Right ventricle myocardium superior (tissue), 1 donor: ENCODE measurements at places on chromosomes 6 and 20.

- DNase-seq = no peak
Observed at GRCh38 chr20:37901240-37901639, 1.7 kb upstream of the VSTM2L start.

GRCh38 chr20:39309458-39309857 lies 347.3 kb downstream of the DHX35 start:
- DNase-seq = no peak

DNA sequence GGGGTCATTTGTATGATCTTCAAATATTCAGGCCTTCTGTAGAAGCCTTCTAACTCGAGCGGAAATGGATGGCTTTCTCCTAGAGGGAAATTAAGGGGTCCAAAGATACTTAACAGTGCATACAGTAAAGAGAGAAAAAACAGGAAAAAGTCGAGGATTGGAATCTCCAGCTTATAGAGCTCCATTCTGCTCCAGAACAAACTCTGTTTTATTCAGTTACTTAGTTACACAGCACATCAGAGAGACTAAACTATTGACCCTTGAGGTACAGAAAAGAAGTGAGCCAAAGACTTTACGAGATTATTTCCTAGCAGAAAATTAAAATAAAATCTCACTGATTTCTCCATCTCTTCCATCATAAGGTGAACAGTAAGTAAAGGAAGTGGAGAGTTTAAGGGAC lies 43.8 kb upstream of the DSE start:
- DNase-seq = no peak

DNA sequence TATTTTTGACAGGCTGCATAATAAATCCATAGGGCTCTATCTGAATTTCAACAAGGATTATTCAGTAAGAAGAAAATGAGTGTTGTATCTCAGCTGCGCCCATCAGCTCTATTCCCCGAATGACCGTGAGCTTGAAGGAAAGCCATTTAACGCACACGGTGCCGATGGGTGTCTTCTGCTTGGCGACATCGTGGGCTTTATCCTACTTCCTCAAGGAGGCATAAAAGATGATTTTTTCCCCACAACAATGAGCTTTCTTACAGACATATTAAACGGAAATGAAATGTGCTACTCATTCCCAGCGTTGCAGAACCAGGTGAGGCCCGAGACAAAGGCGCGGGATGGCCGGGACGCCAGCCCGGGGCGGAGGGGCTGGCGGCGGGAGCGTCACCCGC lies 710 bp downstream of the DYNLT1 start:
- no peak for DNase-seq

- no peak for DNase-seq
Observed at GRCh38 chr20:706366-706885, 30.8 kb upstream of the SCRT2 start.

GRCh38 chr6:170301184-170301583 lies 5.4 kb upstream of the FAM120B start:
- no peak for DNase-seq

GRCh38 chr6:11427091-11427722 lies 110.3 kb upstream of the TMEM170B start:
- no peak for DNase-seq

GRCh38 chr6:51277474-51277873 lies 458.8 kb downstream of the TFAP2B start:
- DNase-seq = no peak

DNA sequence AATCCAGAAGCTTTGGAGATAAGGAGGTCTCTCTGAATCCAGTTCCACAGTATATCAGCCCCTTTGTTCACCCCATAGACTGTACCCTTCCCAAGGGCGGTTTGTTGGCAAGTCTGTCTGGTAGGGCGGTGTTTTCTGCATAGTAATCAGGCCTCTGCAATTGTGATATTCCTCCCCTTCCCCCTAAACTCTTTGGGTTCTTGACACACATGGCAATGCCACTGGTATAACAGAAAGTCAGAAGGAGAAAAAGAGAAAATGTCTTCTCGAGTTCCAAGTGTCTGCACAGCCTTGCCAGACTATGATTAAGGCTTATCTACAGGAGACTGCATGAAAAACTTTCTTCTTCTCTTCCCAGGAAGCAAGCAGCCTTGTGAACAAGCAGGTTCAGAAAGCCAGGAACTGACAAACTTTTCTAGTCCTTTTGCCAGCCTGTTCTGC lies 45.6 kb downstream of the FOXO3 start:
- DNase-seq = no peak

GRCh38 chr6:44194326-44194725 lies 22.4 kb upstream of the MYMX start:
- no peak for DNase-seq

DNA sequence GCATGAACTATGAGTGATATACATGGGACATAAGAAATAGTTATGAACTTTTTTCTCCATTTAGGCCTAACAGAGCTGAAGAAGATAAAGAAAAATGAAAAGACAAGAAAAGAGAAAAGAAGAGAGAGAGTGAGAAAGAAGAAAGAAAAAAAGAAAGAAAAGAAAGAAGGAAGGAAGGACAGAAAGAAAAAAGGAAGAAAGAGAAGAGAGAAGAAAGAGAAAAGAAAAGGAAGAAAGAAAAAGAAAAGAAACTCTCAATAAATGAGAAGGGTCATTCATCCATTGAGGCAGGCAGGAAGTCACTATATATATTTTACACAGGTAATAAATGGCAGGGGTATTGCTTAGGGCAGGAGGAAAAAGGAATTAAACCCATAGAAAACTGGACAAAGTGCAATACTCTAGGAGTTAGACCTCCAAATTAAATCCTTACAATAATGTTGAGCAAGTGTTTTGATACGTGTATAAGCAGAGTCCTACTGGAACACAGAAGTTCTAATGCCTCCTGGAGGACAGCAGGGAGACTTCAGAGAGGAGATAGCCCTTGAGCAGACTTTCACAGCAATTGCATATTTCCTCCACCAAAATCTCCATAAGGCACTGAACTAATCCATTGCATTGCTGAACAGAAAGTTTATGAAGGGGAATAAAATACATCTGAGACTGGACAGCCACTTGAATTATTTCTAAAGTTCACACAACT lies 86.4 kb upstream of the TENT5A start:
- DNase-seq = no peak

DNA sequence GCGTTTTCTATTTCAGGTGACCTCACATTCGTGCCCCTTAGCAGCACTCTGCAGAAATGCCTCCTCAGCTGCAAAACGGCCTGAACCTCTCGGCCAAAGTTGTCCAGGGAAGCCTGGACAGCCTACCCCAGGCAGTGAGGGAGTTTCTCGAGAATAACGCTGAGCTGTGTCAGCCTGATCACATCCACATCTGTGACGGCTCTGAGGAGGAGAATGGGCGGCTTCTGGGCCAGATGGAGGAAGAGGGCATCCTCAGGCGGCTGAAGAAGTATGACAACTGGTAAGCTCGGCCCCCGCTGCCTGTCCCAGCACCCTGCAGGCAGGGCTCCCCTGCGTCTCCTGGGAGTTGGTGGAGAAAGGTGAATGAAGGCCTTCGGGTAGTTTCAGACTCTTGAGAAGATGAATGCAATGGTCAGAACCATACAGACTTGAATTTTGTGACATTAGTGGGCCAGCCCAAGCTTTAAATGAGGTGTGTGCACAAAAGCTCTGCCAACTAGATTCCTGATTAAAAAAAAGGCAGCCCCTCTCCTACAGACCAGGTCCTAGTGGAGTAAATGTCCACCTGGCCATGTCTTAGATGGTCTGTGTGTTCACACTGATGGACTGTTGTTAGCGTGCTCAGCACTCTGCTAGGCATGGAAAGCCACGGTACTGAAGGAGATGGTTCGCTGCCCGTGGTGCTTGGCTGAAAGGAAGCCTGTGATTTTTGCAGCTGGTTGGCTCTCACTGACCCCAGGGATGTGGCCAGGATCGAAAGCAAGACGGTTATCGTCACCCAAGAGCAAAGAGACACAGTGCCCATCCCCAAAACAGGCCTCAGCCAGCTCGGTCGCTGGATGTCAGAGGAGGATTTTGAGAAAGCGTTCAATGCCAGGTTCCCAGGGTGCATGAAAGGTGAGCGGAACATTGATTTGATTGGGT lies 708 bp downstream of the PCK1 start:
- no peak for DNase-seq

GRCh38 chr6:11876934-11877433 lies 98.4 kb upstream of the ADTRP start:
- no peak for DNase-seq

DNA sequence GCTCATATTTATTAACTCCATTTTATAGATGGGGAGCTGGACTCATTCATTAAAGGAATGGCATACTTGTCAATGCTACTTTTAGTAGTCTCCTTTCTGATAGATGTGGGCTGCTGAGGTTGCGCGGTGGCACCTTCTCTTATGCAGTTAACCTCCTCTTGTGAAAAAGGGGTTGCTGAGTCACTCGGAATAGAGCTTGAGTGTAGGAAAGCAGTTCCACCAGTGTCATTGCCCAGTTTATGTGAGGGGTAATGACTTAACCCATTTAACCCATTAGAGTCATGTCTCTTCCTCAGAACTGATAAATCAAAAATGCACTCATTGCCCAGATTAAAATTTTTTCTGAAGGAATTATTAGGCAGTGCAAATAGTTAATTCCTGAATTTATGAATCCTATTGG lies 6.3 kb downstream of the MAPK14 start:
- DNase-seq = no peak

- DNase-seq = peak; percentile 75
Observed at GRCh38 chr20:34578521-34578920, 20.0 kb downstream of the MAP1LC3A start.

- DNase-seq = no peak
Observed at GRCh38 chr6:168157272-168158212, 78.5 kb upstream of the FRMD1 start.

DNA sequence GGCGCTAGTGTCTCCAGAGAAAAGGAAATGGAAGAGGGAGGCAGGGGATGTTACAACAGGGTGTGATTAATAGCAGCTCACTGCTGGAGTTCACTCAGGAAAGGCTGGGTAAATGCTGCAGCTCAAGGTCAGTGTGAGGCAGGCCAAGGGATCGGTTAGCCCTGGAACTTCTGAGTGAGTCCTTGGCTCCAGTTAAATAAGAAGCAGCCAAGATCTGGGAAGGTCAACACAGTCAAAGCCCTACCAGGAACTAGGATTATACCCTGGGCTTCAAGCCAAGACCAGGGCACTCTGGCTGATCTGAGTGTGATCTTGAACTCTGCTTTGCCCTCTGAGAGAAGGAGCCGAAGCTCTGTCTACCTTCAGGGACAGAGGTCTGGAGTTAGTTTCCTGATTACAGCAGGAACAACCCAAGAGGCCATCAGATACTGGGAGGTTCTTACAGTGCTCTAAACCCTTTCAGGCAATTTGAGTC lies 44.3 kb downstream of the TPD52L1 start:
- DNase-seq = peak; percentile 67

- DNase-seq = no peak
Observed at GRCh38 chr20:24963672-24964505, 14.8 kb downstream of the CST7 start.

- DNase-seq = no peak
Observed at GRCh38 chr6:34319471-34319885, 70.7 kb upstream of the SMIM29 start.

GRCh38 chr20:18978311-18978710 lies 164.7 kb downstream of the SCP2D1 start:
- no peak for DNase-seq

- no peak for DNase-seq
Observed at GRCh38 chr20:2004171-2004570, 10.3 kb upstream of the PDYN start.

GRCh38 chr20:32582659-32583580 lies 2.2 kb downstream of the NOL4L start:
- no peak for DNase-seq

DNA sequence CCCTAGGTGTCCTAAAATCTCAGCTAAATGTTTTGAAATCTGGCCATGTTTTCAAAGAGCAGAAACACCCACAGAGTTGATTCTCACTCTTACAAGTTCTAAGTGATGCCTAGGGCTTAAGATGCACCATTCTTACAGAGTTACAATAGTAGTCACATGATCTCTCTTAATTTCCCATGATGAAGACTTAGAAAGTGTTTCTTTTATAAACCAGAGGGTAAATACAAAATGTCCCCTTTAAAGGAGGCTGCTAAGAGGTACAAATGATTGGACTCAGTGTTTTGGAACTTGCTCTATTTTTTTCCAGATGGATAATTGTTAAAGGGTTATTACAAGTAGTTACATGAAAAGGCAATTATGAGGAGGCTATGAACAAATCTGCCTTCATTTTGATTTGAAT lies 244.6 kb downstream of the GRM1 start:
- DNase-seq = no peak

DNA sequence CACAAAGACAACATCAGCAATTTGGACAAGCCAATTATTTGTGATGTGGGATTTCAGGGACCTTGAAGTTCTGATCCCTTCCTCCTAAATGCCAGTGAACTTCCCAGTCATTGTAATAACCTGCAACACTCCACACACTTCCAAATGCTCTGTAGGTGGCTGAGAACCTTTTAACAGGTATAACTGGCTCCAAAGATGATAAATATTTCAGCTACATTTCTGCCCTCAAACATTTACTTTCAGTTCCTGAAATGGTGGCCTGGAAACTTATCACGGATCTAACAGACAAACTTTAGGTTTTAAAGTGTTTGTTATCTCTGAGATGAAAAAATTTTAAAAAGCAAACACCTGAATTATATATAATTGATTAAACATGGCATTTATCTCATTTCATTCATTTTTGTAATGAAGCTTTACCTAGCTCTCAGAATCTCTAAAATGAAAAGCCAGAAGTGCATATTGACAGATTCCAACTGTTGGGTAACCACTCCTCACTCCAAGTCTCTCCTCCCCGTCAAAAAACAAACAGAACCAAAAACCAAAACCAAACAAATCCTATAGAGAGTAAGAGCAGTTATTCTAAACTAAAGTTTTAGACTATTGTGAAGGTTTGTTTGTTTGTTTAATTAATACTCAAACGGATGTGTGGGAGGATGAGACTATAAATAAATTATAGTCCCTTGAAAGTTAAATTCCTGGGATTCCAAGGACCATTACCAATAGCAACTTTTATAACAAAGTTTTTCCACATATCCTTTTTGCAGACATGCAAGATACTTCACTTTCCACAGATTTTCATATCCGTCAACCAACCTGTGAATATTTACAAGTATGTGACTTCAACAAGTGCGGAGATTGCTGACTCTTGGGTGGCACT lies 12.4 kb upstream of the KIAA0408 start:
- DNase-seq = no peak
